ENCODE measurements at places on chromosomes 3 and 15. TPM values are rescaled to one million over a fixed set of nuclear protein-coding genes. Genes with fewer than 3 reads are reported as not detected.

CLDN16 gene
- under 0.01 TPM for total RNA-seq

NIT2 gene
- 10.3 TPM for total RNA-seq

OXTR gene
- 3.6 TPM for total RNA-seq

CCR9 gene
- not detected for total RNA-seq

DUOXA2 gene
- not detected for total RNA-seq

OXSR1 gene
- 32.7 TPM for total RNA-seq

Measured in fibroblast of lung (primary cell).